NCI-H1436 treated with DMSO at 0.1 percent for 48 hours (cell line): ENCODE measurements at places on chromosomes 5 and 9.
A peak's percentile ranks its signal among the peaks of the same experiment; 100 is the strongest.

DNA sequence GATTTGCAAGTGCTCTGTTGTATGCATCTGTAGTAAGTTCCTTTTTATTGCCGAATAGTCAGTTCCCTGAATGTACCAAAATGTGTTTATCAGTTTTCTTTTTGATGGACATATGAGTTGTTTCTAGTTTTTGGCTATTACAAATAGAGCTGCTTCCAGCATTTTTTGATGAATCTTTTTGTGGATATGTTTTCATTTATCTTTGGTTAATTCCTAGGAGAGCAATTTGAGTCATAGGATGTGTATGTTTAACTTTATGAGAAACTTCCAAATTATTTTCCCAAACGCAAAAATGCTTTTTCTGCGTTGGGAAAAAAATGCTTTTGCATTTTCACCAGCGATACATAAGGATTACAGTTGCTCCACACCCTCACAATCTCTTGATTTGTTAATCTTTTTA, 287.7 kb downstream of the FER start:
- no peak for DNase-seq

GRCh38 chr9:125887172-125887571, 140.0 kb downstream of the PBX3 start:
- peak; percentile 84 for DNase-seq

DNA sequence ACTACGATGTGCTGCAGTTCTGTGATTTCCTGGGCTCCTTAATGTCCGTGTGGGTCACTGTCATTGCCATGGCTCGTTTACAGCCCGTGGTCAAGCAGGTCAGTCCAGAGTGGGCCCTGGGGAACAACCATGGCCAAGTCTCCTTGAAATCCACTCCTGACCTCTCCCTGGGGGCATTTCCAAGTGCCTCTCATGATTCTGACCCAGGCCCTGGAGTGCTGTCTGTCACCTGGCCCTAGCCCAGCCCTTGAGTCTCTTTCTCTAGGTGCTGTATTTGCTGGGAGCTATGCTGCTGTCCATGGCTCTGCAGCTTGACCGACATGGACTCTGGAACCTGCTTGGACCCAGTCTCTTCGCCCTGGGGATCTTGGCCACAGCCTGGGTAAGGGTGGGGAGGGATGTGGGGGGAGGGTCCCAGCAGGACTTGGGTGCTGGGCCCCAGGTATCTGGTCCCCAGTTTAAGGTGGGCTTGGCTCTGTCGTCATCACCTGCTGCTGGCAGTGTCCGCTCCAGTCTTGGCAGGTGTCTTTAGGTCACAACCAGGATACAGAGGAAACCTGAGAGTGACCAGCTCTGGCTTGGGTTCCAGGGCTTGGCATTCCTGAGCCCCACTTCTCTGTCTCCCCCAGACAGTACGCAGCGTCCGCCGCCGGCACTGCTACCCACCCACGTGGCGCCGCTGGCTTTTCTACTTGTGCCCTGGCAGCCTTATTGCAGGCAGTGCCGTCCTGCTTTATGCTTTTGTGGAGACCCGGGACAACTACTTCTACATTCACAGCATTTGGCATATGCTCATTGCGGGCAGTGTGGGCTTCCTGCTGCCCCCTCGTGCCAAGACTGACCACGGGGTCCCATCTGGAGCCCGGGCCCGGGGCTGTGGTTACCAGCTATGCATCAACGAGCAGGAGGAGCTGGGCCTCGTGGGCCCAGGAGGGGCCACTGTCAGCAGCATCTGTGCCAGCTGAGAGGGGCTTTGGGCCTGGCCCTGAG, 17.0 kb downstream of the OR13J1 start:
- DNase-seq = no peak

DNA sequence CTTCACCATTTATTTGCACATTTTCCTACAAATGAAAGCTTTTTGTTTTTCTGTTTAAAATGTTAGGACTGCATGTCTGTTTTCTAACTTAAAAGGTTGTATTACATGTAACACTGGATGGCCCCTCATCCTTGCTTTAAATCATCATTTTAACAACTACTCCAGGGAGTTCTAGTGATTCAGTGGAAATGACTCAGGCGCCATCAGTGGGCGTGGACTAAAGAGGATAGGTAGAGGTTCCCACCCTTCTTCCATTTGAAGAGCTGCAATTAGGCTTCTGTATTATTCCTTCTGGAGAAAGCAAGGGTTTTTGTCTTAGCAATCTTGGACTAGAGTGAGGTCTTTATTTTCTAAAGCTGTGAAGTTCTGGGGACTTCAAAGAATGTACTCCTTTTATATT, 213.7 kb downstream of the TMEM38B start:
- DNase-seq = no peak

DNA sequence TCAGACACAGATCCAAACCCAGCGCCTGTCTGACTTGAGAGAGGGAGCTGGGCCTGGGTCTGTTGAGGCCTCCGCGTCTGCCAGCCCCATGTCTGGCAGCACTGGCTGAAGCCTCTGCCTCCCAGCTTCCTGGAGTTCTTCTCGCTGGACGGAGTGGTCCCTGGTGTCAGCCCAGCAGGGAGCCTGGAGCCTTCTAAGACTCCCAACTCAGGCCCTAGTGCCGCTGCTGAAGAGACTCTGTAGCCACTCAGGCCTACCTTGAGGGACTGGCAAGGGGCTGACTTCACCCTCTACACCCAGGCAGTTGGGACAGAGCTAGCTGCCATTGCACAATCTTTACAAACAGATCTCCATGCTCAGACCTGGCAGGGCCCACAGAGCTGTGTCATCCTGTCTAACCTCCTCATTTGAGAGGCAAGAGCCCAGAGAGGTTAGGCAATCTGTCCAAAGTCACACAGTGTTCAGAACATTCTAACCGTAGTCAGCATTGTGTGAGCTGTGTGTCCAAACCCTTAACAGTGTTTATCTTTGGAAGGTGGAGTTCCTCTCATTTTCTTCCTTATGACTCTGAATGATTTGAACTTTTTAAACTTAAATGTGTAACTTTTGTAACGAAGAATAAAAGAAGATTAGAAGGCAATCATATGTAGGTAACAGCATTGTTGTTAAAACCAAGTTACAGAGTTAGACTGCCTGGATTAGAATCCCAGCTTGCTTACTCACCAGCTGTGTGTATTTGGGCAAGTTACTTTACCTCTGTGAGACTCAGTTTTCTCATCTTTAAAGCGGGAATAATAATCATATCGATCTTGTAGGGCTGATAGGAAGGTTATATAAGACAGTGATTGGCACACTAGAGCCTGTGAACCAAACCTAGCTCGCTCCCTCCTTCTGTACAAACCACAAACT, 4.6 kb upstream of the DUSP1 start:
- no peak for DNase-seq

- DNase-seq = no peak
Observed at GRCh38 chr9:127559247-127559680, 52.8 kb upstream of the STXBP1 start.

- no peak for DNase-seq
Observed at GRCh38 chr9:27394154-27394825, 97.3 kb upstream of the EQTN start.

DNA sequence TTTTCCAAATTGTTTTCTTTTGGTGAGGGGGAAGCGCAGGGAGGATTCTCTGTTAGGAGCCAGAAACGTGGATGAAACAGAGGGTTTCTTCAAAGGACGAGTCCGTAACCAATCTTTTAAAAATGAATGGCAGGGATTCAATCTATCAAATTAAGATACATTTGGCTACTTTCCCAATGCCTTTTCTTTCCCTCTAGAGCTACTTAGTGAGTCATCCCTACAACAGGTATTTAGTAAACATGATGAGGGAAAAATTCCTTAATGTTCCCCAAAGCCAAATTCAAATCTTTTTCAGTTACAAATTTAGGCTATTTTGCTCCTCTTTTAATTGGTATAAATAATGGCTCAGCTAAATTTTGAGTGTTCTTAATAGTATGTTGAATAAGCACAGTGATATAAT, 366.4 kb upstream of the RIOK2 start:
- no peak for DNase-seq

GRCh38 chr5:22500556-22500955, 352.6 kb downstream of the CDH12 start:
- DNase-seq = no peak

- no peak for DNase-seq
Observed at GRCh38 chr5:174362514-174362913, 317.0 kb downstream of the NSG2 start.

GRCh38 chr9:94996641-94997040, 270.1 kb downstream of the AOPEP start:
- no peak for DNase-seq

GRCh38 chr9:89848060-89849040, 243.5 kb downstream of the GADD45G start:
- no peak for DNase-seq

DNA sequence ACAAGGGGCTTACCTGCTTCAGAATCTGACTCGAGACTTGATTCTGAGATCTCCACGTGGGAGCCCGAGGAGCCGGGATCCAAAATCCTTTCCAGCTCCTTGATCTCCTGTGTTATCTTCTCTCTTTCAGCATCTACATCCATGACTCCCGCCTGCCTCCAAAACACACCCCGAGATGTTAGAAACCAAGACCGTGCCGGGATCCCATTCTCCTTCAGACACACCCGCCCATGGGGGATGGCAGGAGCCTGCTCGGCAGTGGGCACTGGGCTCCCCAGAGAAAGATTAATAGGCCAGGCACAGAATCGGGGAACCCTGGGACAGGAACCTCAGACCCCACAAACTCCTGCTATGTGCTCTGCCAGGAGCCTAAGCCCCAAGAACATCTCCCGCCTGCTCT, 1.7 kb downstream of the SNAPC4 start:
- no peak for DNase-seq

DNA sequence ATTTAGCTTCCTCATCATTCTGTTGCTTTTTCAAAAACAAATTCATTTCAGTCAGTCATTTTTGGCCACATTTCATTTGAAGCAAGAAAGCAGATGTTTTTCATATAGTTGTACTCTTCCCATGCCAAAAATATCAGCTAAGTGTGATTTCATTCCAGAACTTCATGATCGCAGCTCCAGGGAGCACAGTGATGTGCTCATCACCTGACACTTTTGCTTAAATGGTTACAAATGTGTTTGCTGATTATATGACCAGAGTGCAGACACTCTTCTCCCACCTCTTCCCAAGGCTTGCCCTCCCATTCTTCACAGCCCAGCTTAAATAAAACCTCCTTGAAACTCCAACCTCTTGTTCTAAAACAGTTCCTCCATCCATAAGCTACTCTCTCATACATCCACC, 32.6 kb downstream of the GABRB2 start:
- DNase-seq = no peak

GRCh38 chr9:123343443-123344191, 12.4 kb upstream of the CRB2 start:
- no peak for DNase-seq

DNA sequence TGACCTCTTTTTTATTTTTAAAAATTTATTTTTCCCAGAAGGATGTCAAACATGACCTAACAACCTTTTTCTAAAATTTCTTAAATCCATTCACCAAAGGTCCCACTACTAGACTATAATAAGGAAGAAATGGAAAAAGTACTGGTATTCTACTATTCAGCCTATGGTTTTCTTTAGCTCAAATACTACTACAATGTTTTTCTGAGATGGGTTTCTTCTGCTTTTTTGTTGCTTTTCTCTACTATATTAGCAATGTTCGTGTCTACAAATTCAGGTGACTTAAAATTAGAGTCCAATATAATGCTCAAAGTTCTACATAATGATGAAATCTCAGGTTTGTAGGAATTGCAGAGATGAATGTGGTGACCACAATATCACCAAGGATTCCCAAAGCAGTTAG, 7.9 kb downstream of the ERP44 start:
- no peak for DNase-seq

- DNase-seq = no peak
Observed at GRCh38 chr5:2326601-2327000, 424.9 kb downstream of the IRX2 start.

DNA sequence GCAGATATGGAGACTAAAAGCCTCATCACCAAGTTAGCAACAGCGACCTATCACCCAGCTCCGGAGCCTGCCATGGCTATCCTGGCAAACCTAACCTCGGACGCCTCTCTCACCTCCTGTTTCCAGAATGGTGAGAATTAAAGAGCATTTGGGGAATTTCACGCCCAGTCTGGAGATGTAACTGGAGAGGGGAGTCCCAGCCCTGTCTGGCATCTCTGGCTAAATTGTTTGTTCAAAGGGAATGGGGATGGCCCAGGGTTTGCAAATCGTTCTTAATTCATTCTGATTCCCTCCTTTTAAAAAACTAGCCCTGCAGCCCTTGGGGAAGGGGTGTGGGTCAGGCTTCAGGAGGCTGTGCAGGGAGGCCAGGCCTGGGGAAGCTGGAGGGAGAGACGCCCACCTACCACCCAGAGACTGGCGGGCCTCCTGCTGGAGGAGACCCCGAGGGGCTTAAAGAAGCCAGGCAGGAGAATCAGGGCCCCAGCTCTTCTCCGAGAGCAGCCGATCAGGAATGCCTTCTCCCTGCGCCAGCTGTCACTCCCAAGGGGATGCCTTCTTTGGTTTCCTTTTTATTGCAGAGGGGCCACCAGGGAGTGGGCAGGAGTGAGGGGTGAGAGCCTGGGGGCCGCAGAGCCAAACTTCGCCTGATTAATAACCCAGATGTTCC, 964 bp upstream of the COL5A1 start:
- DNase-seq = no peak

GRCh38 chr5:97094579-97095317, 47.7 kb downstream of the LIX1 start:
- no peak for DNase-seq

- no peak for DNase-seq
Observed at GRCh38 chr9:94928691-94929368, 202.3 kb downstream of the AOPEP start.

- DNase-seq = no peak
Observed at GRCh38 chr5:24823625-24824024, 178.8 kb upstream of the CDH10 start.

GRCh38 chr5:33148076-33148513, 292.7 kb upstream of the TARS1 start:
- DNase-seq = no peak
